CD4-positive, alpha-beta T cell treated with Interleukin-17A for 1 hour (primary cell): ENCODE measurements at places on chromosomes 2 and 18.

DNA sequence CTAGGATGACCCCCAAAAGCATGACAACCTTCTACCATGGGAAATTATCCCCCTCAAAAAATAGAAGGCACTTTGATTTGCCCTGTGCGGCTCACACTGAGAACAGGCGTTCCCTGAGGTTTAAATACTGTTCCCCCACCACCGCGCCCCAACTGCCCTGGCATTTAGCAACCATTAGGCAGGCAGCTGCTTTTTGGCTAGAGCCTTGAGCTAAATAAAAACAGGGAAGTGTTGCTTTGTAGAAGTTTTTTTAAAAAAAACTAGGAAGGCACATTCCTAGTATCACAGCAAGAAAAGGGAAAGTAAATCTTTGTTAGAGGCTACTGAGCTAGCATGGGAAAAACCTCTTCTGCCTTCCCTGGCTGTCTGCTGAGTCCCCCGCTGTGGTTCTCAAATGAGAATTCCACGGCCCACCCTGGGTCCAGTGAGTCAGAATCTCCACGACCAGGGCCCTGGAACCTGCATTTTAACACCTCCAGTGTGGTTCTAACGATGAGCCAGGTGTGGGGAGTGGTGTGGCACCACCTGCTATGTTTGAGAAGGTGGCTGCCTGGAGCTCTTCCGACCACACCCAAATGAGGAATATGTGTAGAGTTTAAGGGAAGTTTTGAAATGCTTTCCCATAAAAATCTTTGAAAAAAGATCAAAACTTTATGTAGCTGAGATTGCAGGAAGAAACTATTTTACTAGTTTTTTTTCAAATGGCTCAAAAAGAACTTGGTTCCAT is 66.4 kb downstream of the VIT start:
- no peak for DNase-seq

DNA sequence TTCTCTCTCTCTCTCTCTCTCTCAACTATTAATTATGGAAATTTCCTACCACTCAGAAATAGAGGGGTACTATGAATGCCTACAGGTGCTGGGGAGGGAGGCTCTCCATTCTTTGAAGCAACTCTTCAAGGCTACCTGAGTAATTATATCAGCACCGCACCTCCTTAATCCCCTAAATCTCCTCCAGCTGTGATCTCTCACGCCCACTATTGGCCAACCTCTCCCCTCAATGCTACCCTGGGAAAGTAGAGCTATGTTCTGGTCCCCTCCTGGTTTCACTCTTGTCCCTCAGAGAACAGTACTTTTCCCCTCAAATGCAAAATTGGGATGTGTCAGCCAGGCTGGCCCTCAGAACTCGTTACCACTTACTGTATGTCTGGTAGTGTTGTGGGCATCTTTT is 1.6 kb downstream of the MOCOS start:
- no peak for DNase-seq

GRCh38 chr2:28152585-28153280 is 239.9 kb upstream of the FOSL2 start:
- no peak for DNase-seq

GRCh38 chr2:39210846-39211245 is 32.9 kb downstream of the CDKL4 start:
- DNase-seq = no peak

DNA sequence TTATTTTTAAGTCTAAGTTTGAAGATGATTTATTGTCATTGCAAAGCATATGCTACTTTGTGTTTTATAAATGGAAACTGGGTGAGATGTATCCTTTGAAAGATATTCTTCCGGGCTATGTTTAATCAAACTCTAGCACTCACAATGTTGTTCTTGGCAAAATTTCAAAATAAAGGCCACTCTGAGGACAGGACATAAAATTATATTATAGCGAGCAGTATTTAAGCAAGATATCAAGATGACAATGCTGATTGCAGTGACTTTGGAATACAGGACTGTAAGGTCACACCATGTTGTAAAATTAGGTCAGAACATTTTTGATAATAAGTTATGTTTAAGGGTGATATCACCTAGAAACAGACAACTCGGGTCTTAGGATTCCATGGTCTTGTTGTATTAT is 14.2 kb downstream of the RPRM start:
- no peak for DNase-seq

DNA sequence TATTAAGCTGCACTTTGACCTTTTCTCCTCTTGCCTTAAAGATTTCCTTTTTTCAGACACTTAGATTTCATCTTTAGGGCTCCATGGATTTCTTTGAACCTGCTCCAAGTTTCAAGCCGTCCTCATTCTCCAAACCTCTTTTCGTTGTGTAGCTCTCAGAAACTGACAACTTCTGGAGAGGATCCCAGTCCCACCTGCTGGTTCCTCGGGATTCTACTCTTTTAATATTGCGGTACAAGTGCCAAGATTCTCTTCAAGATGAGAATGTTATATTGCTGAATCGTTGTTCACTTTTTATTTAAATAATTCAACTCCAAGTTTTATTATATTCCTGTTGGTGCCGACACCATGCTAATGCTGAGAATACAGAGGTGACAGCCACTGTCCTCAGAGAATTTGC is 141.1 kb downstream of the CDH20 start:
- no peak for DNase-seq
